ENCODE measurements at places on chromosomes 11 and 22.
A peak's percentile ranks its signal among the peaks of the same experiment; 100 is the strongest.

DNA sequence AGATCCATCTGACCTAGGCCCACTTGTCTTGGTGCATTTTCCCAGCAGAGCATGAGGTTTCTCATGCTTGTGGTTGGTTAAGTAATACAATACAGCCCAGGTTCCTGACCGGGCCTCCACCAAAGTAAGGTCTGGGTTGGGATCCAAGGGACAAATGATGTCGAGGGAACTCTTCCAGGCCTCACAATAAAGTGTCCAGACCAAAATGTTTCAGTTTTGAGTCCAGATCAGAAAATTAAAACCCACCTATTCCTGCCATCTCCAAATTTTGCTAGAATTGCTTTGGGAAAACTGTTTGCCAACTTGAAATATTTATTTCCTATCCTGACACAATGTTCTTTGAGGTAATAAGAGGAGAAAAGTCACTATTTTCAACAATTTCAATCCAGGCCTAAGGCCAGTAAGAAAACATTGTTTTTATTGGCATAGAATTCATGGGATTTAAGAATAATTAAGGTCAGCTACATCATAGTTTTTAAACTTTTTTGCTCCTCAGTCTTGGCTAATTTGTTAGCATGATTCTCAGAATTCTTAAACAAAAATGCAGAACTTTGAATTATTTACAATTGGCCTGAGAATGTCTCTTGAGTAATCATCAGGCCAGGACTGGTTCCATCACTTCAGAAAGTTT lies 51.4 kb downstream of the ME3 start:
- no peak for DNase-seq

DNA sequence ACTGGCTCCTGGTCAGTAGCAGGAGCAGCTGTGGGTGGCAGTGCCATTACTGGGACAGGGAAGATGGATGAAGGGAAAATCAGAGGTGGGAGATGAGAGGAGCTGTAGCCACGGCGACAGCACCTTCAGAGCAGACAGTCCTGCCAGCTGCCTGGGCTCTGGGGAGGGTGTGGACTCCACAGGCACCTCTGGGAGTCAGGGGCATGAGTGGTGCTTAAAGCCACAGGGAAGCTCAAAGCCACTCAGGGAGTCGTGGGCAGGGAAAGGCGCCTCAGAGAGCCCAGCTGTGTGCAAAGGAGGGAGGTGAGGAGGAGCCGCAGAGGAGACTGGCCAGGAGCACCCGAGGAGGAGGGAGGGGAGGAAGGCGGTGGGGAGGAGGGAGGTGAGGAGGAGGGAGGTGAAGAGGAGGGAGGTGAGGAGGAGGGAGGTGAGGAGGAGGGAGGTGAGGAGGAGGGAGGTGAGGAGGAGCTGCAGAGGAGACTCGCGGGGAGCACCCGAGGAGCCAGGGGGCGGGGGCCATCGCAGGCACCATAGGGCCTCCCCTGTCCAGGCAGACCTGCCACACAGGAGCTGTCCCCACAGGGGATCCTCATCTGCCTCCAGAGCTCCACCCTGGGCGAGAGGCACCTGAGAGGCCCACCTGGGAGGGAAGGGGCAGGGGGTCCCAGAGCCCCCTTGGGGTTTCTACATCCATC lies 977.6 kb downstream of the BRD1 start:
- no peak for DNase-seq

GRCh38 chr22:49155039-49155769 lies 672.5 kb downstream of the BRD1 start:
- DNase-seq, result no peak

- DNase-seq, result no peak
These were observed 5.6 kb upstream of the SH3BP1 start for GRCh38 chr22:37633625-37634416.

GRCh38 chr22:18057568-18058209 lies 20.1 kb upstream of the PEX26 start:
- peak; percentile 43 for DNase-seq

GRCh38 chr11:31995525-31996094 lies 95.3 kb upstream of the RCN1 start:
- no peak for DNase-seq

DNA sequence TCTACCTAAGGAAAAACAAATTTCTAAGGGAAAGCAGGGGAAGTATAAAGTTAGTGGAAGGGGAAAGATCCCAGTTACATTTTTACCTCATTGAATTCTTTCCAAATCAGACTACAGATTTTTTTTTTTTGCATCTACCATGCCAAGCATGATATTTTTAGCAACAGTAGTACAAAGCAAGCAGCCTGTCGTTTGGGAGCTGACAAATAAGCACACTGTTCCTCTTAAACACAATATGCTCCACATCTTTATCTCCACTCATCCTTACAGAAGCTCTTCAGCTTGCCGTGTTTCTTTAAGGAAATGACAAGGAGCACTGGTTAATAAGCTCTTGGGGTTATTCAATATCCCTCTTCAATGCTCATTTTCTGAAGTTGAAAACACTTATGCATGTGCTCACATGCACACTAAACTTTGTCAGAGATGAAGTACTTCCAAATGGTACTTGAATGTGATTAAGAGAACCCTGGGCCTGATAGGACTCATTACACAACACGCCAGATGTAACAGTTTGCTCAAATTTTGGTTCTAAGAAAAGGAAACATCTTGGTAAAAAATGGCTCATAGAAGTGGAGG lies 53.8 kb downstream of the PAX6 start:
- DNase-seq, result no peak

GRCh38 chr11:10392095-10393079 lies 62.7 kb upstream of the AMPD3 start:
- DNase-seq, result no peak

Measured in esophagus squamous epithelium (tissue), 5 donors.